ENCODE measurements at places on chromosomes 12 and 14.

- no peak for DNase-seq
Measured at GRCh38 chr12:107564946-107565345, 120.7 kb upstream of the PWP1 start.

GRCh38 chr12:126874427-126875026, 1392.4 kb upstream of the TMEM132C start:
- DNase-seq = peak; percentile 62

DNA sequence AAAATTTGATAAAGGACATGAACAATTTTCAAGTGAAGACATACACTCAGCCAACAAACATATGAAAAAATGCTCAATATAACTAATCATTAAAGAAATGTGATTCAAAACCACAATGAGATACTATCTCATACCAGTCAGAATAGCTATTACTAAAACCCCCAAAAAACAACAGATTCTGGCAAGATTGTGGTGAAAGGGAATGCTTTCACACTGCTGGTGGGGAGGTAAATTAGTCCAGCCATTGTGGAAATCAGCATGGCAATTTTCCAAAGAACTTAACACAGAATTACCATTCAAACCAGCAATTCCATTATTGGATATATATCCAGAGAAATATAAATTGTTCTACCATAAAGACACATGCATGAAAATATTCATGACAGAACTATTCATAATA, 18.7 kb upstream of the TAS2R14 start:
- no peak for DNase-seq

GRCh38 chr12:120620624-120621023, 19.8 kb upstream of the CABP1 start:
- no peak for DNase-seq

GRCh38 chr14:34628681-34629135, 1.2 kb downstream of the SNX6 start:
- DNase-seq = peak; percentile 34

DNA sequence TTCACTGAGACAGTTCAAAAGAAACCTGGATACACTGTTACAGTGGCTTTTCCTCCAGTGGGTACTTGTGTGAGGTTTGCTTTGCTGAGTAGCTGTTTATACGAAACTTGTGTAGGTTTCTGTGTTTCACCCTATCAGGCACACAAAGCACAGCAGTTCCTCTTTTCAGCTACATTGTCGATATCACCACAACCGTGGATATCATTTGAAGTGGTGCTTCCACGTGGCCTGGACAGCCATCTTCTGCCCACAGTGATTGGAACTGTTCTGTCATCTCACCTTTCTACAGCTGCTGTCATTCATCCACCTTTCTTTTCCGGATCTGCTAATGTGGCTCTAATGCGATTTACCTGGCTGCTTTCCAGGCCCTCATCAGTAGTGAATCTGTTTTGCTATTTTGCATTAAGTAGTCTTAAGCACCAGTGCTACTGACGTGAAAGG, 368.8 kb downstream of the SYT1 start:
- no peak for DNase-seq

- DNase-seq = no peak
Measured at GRCh38 chr14:74456684-74457564, 30.9 kb upstream of the SYNDIG1L start.

DNA sequence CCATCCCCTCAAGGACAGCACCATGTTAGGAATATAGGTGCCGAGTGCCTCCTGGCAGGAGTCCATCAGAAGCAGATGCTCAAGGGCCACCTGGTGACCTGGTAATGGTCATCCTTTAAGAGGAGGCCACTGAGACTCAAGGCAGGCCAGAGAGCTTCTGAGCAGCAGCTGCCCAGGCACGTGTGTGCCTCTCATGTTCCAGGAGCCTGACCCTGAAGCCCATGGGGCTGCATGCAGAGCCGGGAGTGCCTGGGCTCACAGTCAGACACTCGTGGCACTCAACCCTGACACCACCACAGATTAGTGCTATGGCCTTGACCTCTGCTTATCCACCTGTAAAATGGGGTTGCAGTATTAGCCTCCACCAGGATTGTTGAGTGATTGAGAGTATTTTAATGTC, 45.6 kb downstream of the C14orf132 start:
- DNase-seq = no peak

DNA sequence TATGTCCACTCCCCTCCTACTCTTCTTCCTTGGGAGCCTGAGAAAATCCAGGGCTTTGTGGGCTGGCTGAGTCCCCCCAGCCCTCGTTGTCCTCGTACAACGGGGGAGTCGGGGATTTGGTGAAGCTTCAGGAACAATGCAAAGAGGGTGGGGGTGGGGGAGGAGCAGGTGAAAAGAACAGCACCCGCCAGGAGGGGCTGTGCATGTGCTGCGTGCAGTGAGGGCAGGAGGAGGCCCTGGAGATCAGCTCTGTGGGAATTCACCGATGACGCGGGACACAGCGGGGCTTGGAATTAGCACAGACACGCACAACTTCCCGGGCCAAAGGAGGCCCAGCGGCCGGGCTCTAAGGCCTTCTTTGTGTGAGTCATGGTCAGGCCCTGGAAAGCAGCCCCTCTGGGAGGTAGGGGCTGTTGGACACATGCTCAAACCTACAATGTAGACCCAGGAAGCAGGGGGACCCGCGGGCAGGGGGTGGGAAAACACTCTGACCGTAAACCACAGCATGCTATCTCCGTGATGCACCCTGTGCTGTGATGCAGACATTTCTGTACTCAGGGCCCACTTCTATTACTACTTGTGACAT, 32.8 kb downstream of the RBM19 start:
- no peak for DNase-seq

- no peak for DNase-seq
Measured at GRCh38 chr12:132083614-132083940, 60.5 kb downstream of the DDX51 start.

DNA sequence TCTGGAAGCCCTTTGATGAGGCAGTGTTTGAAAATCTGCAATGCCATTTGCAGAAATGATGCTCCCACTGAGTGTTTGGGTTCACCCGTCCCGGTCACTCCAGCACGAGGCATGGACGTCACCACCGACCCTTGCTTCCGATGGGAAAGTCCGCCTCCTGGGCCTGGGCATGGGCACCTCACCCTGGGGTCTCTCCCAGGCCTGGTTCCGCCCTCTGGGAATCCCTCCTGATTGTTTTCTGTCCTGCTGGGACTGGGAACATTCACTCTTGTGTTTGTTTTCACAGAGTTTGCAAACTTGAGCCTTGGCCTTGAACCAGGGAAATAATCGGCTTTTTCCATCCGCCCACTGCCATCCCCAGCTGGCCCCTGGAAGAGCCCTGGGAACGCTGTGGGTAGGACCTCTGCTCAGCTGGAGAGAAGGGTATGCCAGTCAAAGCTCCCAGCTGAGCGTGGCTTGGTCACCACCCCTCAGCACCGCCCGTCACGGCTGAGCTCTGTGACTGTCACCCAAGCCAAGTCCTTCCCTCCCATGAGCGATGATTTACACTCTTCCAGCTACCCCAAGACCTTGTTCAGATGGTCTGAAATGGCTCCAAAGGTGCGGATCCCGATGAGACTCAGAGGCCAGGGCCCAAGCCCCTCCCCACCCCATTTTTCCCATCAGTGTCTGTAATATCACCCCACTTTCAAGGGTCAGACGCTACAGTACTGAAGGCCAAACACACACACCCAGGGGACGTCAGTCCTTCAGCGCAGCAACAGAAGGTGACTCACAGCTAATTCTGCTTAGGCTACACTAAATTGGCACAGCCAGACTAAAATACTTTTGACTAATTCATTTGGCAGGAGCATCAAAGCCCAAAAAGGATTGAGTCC, 34.1 kb upstream of the FZD10 start:
- no peak for DNase-seq

- no peak for DNase-seq
Measured at GRCh38 chr14:84927096-84927827, 602.7 kb upstream of the FLRT2 start.

DNA sequence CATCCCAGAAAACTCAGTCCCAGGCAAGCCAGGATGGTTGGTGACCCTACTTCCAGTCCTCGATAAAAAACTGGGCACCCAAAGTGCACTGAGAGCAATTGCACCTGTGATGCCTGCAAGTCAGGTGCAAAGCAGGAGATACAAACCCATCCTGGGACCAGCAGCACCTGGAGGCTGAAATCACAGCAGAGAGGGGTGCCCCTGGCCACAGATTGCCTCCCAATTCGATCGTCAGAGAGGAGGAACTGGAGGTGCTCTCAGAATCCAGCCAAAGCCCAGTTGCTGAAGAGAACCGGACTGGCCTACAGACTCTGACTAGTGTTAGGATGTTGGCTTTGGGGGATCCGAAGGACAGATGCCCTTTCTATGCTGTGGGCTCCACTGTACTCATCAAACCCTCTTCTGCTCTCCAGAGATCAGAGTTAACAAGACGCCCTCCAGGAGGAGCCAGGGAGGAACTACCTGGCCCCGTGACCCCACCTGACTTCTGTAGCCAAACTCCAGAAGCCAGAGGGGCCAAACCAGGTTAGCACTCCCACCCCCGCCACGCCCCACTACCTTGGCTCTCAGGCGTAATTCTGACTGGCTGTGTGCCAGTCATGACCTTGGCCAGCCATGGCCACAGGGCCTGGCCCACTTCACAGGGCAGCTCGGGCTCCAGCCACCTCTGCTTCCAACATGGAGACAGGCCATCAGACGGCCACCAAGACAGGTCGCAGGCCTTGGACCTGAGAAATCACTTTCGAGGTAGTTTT, 284.5 kb upstream of the RTL1 start:
- no peak for DNase-seq

- DNase-seq = no peak
Measured at GRCh38 chr12:76764856-76765255, 941 bp downstream of the ZDHHC17 start.

GRCh38 chr12:82912406-82912805, 225.7 kb downstream of the TMTC2 start:
- no peak for DNase-seq

- no peak for DNase-seq
Measured at GRCh38 chr14:89469210-89470198, 52.5 kb upstream of the FOXN3 start.

DNA sequence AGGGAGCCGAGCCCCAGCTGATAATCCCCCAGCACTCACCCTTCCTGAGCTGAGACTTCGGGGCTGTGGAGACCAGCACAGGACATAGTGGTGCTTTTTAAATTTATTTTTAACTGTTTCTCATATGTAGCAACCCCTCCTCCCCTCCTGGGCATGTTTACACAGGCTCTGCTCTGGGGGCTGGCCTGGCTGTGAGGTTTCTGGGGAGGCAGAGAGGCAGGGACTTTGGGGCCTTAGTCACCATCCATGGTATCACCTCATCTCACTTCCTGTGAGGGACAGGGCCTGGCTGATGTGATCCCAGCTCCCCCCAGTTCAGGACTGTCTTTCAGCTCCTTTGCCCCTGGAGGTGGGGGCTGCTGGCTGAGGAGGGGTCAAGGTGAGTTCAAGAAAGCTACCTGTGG, 20.4 kb downstream of the VASH1 start:
- DNase-seq = no peak

DNA sequence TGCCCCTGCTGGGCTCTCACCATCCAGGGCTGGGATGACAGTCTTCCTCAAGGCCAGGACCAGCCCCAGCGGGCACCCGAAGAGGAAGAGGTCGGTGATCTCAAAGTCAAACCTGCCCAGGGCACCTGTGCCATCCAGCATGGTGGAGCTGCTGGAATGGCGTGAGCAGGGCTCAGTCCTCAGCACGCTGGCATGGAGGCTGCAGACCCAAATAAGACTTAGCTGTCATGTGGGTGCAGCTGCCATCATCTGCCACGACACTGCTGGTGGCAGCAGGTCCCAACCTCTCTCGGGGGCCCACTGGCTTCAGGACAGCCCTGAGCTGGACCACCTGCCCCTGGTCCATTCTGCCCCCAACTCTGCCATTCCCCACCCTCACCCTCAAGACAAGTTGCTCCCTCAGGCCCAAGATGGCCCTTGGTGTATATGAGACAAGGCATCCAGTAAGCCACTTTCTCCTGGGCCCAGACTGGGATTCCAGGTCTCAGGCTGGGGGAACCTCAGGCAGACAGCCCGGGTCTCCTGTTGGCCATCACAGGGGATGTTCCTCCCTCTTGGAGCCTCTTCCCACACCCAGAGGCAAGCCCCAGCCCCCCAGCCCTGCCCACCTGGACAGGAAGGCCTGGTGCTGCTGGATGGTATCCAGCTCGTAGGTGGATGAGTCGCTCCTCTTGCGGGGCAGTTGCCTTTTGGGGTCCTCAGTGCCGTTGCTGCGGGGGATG, 14.5 kb downstream of the ARL6IP4 start:
- DNase-seq = no peak

GRCh38 chr14:71063351-71063750, 156.1 kb downstream of the PCNX1 start:
- no peak for DNase-seq

DNA sequence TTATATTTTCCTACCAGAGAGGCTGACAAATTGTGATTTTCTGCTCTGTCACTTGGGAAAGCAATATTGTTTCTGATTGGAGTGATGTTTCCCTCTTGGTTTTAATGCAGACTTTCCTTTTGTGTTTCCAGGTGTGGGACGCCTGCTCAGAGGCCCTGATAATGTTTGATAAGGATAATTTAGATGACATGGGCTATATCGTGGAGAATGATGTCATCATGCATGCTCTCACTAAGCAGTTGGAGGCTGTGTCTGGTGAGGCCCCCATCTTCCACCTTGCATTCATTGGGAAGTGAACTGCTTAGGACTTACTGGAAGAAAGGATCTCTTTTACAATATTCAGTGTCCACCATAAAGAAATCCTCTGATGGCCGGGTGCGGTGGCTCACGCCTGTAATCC, 5.6 kb downstream of the COQ6 start:
- DNase-seq = no peak

DNA sequence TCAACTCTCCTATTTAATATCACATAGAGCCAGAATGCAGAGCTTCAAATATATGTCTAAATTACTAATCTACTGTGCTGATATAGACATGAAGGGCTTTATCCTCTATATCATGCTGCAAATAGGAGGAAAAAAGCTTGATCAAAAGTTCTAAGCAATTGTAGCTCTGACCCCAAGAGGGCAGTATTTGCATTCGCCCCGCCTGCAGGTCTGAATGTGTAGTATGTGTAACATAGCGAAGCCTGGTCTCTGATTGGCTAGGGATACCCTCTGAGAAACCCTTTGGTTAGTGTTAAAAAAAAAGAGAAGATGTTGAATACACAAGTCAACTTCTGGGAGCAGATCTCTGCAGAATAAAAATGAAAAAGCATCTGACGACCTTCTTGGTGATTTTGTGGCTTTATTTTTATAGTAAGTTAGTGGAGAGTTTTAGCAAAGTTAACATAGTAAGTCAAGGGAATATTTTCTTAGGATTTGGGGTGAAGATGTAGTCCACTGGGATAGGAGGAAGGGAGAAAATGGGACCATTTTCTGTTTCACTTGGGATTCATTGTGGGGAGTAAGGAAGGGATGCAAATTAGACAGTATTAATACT, 151.6 kb upstream of the OR4E1 start:
- DNase-seq = peak; percentile 56

GRCh38 chr12:52015532-52016041, 8.8 kb downstream of the TAMALIN start:
- no peak for DNase-seq

- no peak for DNase-seq
Measured at GRCh38 chr14:68491793-68492192, 301.1 kb downstream of the ZFP36L1 start.
